HCT116 (cell line): ENCODE measurements at places on chromosomes 1 and 21.

- no peaks in the 10 kb centered on the region for H3K36me3 ChIP-seq
- no peaks in the 10 kb centered on the region for H3K4me1 ChIP-seq
- H3K27ac ChIP-seq, result no peak overlapping the region
- no peak for DNase-seq
- no peak overlapping the region for H3K4me3 ChIP-seq
- H3K27me3 ChIP-seq, result no peaks in the 10 kb centered on the region
Measured at GRCh38 chr21:20661745-20662422, 336.3 kb upstream of the NCAM2 start.

- no peak for DNase-seq
- H3K27me3 ChIP-seq, result peaks cover 35% of the 10 kb centered on the region
Measured at GRCh38 chr1:165487921-165488320, 43.0 kb upstream of the RXRG start.

DNA sequence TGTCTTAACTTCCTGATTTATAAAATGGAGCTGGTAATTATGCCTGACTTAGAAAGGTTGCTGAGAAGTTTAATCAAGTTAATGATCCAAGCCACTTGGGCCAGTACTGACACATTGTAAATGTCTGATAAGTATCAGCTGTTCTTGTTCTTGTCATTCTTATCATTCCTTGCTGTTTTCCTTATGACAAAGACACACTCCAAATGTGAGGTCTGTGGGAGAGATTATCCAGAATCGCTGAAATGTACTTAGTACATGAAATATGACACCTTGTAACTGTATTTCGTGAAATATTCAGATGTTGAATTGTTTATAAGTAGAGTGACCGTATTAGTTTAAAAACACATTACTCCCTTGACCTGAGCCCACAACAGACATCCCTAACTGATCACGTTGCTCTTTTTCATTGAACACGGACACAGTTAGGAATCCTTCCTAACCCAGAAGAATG, 6.1 kb downstream of the AADACL4 start:
- H3K4me3 ChIP-seq, result no peak overlapping the region
- no peak for DNase-seq
- no peaks in the 10 kb centered on the region for H3K4me1 ChIP-seq
- no peaks in the 10 kb centered on the region for H3K27me3 ChIP-seq
- no peaks in the 10 kb centered on the region for H3K36me3 ChIP-seq
- H3K27ac ChIP-seq, result no peak overlapping the region

DNA sequence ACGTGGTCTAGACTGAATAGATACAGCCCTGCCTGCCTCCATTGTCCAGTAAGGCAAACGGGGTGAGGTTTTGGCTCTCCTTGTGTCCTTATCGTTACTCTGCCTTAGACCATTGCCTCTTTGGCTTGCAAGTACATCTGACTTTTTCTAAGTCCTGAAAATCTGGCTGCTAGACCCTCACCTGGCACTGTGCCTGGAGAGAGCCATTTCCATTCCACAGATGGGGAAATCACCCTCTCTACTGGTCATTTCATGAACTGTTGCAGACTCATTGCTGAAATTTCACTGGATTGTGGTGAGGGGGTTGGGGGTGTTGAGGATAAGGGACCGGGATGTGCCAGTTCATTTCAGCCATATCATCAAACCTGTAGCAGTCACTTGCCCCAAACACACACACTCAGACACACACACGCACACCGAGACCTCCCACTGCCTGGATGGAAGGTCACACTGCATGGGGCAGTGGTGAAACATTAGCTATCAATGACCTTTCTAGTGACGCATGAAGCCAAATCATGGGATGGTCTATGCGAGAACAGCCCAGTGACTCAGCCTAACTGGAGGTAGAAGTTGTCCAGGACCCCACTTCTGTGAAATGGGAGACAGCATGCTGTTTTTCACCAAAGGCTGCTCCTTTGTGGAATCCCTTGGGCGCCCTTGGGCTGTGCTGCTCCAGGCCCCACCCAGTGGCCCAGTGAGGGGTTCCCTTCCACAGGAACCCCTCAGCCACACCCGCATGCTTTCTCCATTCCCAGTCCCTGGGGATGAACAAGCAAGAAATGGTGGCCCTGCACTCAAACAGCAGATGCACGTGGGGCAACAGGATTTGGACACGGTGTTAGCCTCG, 34.9 kb upstream of the VASH2 start:
- H3K4me3 ChIP-seq, result no peak overlapping the region
- no peak for DNase-seq
- H3K27ac ChIP-seq, result no peak overlapping the region
- H3K27me3 ChIP-seq, result no peaks in the 10 kb centered on the region
- no peaks in the 10 kb centered on the region for H3K36me3 ChIP-seq

- no peak for DNase-seq
- H3K27ac ChIP-seq, result no peak overlapping the region
- H3K4me3 ChIP-seq, result no peak overlapping the region
- no peaks in the 10 kb centered on the region for H3K27me3 ChIP-seq
Measured at GRCh38 chr1:222106377-222106776, 364.5 kb upstream of the DUSP10 start.

DNA sequence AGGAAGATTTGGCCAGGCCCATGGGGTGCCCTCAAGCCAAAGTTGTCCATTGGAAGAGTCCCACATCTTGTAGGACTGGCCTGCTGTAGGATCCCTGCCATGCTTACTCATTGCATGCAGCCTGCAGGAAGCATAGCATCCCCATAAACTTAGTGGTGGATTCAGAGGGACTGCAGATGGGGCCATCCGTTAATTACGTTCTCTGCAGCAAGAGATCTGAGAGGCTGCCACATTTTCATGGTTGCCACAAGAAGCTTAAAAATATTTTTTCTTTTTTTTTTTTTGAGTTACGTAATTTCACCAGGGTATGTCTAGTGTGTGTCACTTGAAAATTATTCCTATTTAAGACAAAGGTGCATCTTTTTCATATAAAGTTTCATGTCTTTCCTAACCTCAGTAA, 329.7 kb upstream of the USP24 start:
- DNase-seq, result no peak
- no peaks in the 10 kb centered on the region for H3K4me1 ChIP-seq
- no peaks in the 10 kb centered on the region for H3K36me3 ChIP-seq

DNA sequence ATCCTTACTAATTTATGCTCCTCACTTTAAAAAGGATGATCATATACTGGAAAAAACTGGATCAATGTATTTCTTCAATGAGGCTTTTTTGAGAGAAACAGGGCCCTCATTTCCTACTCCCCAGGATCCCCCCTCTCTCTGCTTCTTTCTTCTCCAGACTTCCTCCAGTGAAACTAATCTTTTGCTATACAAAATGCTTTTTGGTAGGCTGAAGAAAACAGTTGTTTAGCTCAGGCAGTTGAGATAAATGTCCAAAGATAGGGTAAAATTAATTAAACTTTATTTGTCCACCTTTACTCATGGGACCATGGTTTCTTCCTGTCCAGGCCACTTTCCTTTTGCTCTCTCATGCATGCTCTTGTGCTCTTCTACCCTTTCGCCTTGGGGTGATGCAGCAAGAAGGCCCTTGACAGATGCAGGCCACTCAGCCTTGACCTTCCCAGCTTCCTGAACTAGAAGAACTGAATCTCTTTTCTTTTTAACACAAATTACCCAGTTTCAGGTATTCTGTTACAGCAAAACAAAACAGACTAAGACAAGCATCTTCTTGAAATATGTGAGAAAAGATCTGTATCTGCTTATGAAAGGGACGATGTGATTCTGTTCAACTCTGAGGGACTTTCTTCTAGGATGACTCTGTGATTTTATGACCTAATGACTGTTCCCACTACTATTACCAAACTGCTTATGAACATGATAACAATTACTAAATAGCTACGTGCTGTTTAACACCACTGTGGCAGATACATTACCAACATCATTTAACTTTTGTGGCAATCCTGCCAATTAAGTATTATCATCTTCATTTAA, 63.7 kb downstream of the NVL start:
- no peaks in the 10 kb centered on the region for H3K27me3 ChIP-seq
- no peaks in the 10 kb centered on the region; the same call in none of the 2 replicates for H3K36me3 ChIP-seq
